Transverse colon (tissue), 4 donors: ENCODE measurements at places on chromosomes 2 and 18. TPM values are rescaled to one million over a fixed set of nuclear protein-coding genes. Genes with fewer than 3 reads are reported as not detected.

DNA sequence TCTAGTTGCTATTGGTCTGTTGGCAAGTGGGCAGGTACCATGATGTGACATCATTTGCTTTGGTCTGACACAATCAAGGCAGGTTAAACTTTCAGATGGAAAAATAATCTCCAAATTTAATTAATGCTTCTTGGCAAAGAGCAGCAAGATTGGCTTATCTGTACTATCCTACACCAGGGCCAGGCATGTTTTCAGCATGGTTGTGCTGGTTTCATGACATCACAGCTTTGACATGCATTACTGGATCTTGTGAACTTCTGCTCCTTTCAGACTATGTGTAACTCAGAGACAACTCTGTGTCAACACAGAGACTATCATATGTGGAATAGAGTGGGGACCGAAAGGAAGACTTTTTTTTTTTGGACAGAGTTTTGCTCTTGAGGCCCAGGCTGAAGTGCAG, 520.5 kb downstream of the TDRD15 start:
- no peak for DNase-seq
- no peaks in the 10 kb centered on the region for H3K4me1 ChIP-seq
- no peak overlapping the region for H3K27ac ChIP-seq
- no peaks in the 10 kb centered on the region for H3K36me3 ChIP-seq
- no peaks in the 10 kb centered on the region for H3K27me3 ChIP-seq

DNA sequence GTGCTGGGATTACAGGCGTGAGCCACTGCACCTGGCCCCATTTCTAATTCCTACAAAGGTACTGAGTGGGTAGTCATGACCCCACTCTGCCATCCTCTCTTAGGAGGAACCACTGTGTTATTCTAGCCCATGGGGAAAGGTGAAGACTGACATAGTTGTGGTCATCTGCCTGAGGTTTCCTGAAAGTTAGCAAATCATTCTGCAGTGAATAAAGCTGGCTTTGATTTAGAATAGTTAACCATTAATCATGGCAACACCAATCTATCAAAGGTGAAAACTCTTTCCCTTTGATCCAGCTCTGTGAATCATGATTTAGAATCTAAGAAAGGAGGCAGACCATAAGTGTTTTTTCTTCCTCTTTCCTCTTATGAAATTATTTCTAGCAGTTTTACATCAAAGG, 50.8 kb downstream of the SUMO1 start:
- H3K36me3 ChIP-seq, result no peaks in the 10 kb centered on the region
- no peak for DNase-seq
- H3K27me3 ChIP-seq, result no peaks in the 10 kb centered on the region
- no peak overlapping the region for H3K27ac ChIP-seq

DNA sequence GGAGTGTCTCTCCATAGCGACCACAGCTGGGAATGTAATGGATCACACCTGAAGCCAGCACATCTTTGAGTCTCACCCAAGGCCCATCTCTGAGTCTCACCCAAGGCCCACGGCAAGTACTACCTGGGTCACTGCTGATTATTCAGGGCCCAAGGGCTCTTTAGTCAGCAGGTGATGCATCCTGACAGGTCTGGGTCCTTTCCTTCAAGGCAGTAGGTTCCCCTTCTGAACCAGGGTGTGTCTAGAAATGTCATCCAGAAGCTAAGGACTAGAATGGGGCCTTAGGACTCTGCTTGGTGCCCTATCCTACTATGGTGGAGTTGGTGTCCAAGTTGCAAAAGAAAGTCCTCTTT, 248.1 kb downstream of the ZNF385B start:
- H3K27ac ChIP-seq, result no peak overlapping the region
- no peak for DNase-seq
- no peak overlapping the region for H3K4me3 ChIP-seq
- H3K4me1 ChIP-seq, result peaks cover 5% of the 10 kb centered on the region

The DSG1 gene
- not detected for total RNA-seq
